ENCODE measurements at places on chromosomes 6 and 20.

- no peak for DNase-seq
Measured at GRCh38 chr6:170235391-170236125, 55.3 kb downstream of the DLL1 start.

GRCh38 chr6:44498436-44498835 lies 110.9 kb downstream of the CDC5L start:
- DNase-seq = no peak

DNA sequence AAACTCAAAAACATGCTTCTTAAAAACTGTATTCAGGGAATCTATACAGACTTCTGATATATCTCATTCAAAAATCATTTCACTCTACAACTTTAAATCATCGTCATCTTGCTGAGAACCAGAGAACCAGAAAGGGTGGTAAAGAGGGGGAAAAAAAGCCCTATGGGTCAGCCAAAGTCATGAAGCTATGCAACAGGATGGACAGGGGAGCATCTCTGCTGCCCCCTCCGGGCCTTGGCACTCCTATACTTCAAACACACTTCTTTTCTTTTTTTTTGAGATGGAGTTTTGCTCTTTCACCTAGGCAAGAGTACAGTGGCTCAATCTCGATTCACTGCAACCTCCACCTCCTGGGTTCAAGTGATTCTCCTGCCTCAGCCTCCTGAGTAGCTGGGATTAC lies 73.5 kb upstream of the NFATC2 start:
- no peak for DNase-seq

DNA sequence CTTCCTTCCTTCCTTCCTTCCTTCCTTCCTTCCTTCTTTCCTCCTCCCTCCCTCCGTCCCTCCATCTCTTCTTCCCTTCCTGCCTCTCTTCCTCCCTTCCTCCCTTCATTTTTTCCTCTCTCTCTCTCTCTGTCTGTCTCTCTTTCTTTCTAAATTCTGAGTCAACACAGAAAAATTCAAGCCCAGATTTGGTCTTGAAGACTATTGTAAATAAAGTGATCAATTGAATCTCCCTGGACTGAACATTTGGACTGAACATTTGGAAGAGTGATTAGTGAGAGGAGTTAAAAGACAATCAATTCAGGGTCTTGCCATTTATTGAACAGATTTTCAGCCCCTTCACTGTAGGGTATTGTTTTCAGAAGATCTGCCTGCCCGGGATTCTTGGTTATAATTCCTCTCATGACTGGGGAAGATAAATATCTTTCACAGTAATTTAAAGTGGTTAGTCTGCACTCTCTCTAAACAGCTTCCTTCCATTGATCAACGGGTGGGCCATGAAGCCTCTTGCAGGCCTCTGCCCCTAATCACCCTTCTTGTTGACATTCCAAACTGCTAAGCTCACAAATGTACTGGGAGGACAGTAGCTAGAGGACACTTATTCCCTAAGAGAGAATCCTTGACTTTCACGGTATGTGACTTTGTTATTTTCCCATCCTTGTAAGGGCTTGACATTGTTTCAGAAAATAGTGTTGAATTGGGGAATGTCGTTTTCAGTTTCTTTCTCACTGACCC lies 101.7 kb upstream of the BMP2 start:
- DNase-seq = no peak

- no peak for DNase-seq
Measured at GRCh38 chr20:43939762-43940121, 25.1 kb downstream of the TOX2 start.

DNA sequence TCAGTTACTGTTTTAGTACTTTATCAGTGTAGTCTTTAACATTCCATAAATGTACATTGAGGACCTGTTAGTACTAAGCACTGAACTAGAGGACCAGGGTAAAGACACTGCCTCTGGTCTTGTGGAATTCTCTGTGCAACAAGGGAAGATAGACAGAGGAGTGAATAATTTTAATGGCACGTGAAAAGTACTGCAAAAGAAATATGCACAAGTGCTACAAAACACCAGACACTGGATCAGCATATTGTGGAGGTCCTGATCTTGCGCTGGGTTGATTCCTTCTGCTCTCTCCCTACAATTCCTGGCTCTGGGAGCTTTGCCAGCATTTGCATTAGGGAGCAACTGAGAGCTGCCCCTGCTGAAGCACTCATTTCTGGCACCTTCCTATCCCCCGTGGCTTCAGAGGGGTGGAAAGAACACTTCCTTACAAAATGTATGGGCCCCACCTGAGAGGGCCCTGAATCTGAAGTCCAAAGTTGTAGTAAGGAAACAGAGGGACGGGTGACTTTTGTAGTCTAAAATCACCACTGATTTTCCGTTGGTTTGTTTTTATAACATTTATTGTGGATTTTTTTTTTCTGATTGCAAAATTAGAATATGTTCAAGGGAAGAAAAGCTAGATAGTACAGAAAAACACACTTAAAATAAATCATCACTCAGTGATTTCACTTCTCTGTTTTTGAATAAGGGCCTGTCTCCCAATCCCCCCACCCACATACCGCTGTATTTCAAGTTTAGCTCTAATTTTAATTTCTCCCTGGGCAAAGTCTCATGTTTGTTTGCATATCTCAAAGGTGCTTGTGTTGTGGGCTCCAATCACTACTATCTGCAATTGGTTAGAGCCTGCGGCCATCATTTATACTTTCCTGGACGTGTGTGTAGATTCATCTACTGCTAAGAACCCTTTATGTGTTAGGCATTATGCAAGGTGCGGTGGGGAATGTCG lies 4.9 kb downstream of the PKIG start:
- no peak for DNase-seq

Data from NCI-H1436 (cell line).